Fibroblast of skin of right biceps (primary cell): ENCODE measurements at places on chromosomes 2 and 18.

GRCh38 chr2:218471036-218471435 is 52.1 kb downstream of the VIL1 start:
- no peak for DNase-seq

- no peak for DNase-seq
These were observed 109.5 kb upstream of the BCL2L11 start for GRCh38 chr2:111011218-111011617.

DNA sequence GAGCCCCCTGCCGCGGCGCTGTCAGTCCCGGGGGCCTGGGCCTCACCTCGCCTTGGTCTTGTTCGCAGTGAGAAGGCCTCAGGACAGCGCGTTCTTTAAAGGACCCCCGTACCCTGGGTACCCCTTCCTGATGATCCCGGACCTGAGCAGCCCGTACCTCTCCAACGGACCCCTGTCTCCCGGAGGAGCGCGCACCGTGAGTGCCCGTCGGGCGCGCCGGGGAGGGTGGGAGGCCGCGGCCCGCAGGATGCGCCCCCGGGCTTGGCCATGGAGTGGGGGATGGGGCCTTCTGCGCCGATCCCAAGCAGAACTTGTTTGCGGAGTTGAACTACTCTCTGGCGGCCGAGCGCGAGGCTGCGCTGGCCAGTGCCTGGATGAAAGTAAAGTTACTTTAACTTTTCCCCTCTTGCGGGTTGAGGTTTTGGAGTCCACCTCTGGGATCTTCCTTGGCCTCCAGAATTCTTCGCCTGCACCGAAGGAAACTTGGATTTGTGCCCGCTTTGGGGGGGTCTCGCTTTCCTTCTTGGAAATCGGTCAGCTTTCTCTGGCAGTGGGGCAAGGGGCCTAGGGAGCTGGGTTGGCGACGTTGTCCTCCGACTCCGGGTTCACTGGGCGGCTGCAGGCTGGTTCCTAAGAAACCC is 1.2 kb downstream of the TCF7L1 start:
- DNase-seq: peak; percentile 48

DNA sequence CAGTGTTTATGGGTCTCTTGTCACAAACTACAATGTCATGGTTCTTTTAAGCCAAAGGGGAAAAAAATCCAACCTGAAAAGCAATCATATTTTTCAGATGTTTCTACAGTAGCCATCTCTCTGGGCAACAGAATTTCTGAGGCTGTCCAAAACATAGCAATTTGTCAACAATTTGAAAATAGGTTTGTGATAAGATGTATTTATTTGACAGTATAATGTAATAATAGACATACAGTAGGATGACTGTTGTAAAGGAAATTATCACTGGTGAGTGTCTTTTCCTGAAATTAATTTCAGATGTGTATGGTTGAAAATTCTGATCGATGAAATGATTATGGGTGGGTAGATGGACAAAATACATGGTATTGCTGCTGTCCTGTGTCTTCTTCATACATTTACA is 1230.1 kb upstream of the CDH2 start:
- no peak for DNase-seq

DNA sequence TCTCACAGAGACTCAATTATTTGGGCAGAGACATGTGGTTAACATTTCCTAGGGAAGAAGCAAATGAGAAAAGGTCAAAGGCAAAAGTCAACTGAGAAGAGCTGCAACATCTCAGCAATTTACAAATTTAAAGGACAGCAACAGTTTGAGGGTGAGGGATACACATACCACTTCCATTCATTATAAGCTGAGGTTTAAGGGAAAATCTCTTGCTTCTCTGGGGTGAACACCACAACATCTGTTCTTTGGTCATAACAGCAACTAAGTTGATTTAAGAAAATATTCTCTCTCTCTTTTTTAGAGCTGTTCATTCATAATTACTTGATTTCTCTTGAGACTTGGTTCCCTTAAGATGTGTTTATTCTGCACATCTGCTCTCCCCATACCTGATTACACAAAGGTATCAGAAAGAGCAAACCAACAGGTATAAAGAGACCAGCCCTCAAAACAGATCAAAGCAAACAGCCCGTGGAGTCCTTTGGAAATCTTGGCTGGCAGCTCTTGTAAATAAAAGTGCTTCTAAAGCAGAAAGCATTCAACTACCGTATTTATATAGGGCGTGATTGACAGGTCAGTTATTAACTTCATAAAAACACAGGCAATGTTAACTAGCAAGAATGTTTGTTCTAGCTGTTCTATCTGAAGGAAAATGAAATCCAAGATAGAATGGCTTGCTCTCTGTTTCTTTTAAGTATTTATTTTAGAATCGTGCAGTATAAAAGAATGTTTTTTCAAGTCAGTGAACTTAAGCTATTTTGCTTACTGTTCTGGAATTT is 132.8 kb downstream of the THADA start:
- no peak for DNase-seq
